ENCODE measurements at places on chromosomes 16 and 17. TPM values are rescaled to one million over a fixed set of nuclear protein-coding genes. Genes with fewer than 3 reads are reported as not detected.

Gene GPR179
- 0.11 TPM for total RNA-seq

Gene METTL9
- 146 TPM for total RNA-seq

Gene EVPLL
- total RNA-seq, result not detected

Gene TMUB2
- 7.0 TPM for total RNA-seq

Gene RNF112
- total RNA-seq, result 0.11 TPM

Gene TUFM
- 180 TPM for total RNA-seq

Gene SLC6A2
- not detected for total RNA-seq

Gene ITPRIPL2
- total RNA-seq, result 17.8 TPM

Gene SDF2
- total RNA-seq, result 68.2 TPM

Gene ALDH3A1
- total RNA-seq, result not detected

Gene CLDN6
- total RNA-seq, result not detected

Gene SLC16A13
- total RNA-seq, result 0.34 TPM

Gene TPSG1
- 0.23 TPM for total RNA-seq

Gene ABCC11
- not detected for total RNA-seq

Gene SP6
- total RNA-seq, result 0.23 TPM

Gene EME1
- 9.2 TPM for total RNA-seq

Gene ABI3
- not detected for total RNA-seq

Gene PIRT
- not detected for total RNA-seq

Gene LYZL6
- total RNA-seq, result not detected

Gene SLFN13
- 0.86 TPM for total RNA-seq

Gene MMP28
- total RNA-seq, result 0.40 TPM

Gene KRTAP9-8
- not detected for total RNA-seq

Gene VAT1L
- total RNA-seq, result 1.7 TPM

Measured in Daoy (cell line).